Caco-2 (cell line): ENCODE measurements at places on chromosomes 6 and 20. TPM values are rescaled to one million over a fixed set of nuclear protein-coding genes. Genes with fewer than 3 reads are reported as not detected.

NRN1 gene
- total RNA-seq, result not detected in 2 replicates

LPA gene
- total RNA-seq, result not detected in 2 replicates

PRRT1 gene
- 2.0 and 3.6 TPM in 2 replicates for total RNA-seq

UBE2C gene
- 409 and 423 TPM in 2 replicates for total RNA-seq

BPIFA3 gene
- total RNA-seq, result not detected in 2 replicates

FAM209B gene
- not detected in 2 replicates for total RNA-seq

RSPH3 gene
- 3.0 and 3.4 TPM in 2 replicates for total RNA-seq

ARMC12 gene
- total RNA-seq, result not detected in 2 replicates

LCA5 gene
- total RNA-seq, result 10.9 and 12.2 TPM in 2 replicates
